ENCODE measurements at places on chromosomes 16 and 17.

GRCh38 chr17:43453331-43453812, 30.4 kb upstream of the DHX8 start:
- DNase-seq = no peak

DNA sequence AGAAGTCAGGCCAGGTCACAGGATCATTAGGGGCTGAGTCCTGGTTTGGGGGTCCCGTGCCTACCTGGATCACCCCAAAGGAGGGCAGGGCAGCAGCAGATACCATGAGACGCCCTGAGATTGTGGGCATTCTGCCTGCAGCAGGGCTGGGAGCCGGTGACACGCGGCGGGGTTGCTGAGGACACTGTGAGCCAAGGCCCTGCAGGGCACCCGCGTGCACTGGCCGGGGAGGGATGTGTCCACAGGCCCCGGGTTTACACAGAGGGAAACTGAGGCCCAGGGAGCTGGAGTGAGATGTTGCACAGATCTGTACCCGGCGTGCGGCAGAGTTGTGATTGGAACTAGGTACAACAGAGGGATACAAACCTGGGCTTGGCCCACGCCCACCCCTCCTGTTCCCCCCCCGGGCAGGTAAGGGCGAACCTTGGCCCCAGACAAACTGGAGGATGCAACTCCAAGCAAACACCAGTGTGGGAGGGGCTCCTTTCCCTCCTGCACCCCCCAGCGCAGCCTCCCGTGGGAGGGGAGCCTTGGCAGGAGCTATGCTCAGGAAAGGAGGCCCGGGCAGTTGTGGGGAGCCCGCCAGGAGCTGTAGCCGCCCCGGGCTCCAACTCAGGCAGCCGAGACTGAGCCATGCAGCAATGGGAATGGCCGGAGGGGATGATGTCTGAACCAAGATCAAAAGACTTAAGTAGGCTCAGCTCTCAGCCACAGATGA, 91.3 kb downstream of the ENGASE start:
- no peak for DNase-seq

- no peak for DNase-seq
These were observed 2.4 kb downstream of the FXR2 start for GRCh38 chr17:7612294-7612640.

DNA sequence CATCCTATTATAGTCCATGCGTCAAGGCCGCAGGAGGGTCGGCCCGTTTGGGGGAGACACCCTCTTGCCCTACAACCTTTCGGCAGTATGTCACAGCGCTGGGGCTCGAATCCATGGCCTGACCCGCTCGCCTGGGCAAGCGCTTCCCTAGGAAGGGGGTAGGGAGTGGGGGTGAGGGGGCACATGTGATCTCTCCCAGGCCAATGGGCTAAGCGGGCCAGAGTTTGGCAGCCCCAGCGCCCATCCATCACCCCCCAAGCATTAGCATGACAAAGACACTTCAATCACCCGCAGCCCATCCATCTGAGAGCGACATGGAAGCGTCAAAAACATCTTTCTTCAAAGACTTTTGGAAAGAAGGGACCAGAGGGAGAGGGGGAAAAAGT, at the start of gene HOXB1:
TSS of gene HOXB1 (minus strand) at position 125 of the 386 bp plus-strand sequence. CDS start at position 18, 107 bp downstream.
- no peak for DNase-seq

DNA sequence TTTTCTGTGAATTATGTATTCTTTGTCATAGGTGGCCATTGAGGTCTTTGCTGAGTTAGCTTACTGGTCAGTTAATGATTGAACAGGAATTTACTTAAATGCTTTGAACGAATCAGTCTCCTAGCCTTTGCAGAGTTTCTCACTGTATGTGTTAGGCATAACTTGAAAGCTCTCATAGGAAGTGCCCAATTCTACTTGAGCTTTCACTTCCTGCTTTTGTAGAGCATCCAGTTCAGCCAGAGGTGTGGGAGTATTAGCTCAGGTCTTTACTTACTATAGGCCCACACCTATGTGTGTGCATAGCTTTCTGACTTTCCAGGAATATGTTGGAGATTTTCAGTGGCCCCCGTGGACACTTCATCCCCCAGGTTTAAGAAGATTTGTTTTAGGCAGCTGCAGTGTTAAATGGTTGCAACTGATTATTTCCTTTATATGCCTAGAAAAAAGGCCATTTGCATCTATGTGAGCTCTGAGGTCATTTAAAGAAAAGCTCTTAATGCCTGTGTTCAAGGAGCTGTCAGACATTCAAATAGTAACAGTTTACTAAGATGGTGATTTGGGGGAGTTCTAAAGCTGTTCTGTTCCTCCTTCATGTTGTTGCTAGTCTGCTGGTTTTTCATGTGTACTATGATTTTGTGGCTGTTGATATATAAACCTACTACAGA, 62.3 kb downstream of the PHKB start:
- no peak for DNase-seq

DNA sequence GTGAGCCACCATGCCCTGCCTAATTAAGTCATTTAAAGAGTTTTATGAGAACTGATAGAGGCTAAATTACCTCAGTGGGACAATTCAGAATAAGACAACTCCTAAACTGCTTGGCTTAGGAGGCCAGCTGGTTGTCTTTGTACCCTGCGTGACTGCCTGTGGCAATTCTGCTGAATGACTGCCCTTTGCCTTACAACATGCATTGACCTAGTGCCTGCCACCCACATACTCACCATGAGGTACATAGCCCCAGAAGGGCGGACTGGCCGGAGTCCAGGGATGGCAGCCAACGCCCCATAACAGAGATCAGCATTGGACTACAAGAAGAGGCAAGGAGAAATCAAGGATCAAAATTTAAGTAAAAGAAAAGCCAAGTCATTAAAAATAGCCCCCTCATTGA, 7.3 kb downstream of the TAT start:
- no peak for DNase-seq

DNA sequence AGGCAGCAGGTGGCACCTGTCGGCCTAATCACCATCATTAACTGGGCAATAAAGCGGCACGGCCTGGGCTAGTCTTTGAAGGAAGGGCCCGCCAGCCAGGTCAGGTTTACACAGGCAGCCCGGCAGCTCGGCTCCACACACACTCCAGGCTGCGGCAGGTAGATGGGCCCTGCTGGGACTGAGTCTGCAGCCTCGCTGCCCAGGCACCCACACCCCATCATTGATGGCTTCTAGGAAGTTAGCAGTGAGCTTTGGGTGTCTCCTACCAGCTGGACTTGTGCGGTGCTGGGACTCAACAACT, 6.8 kb upstream of the FOXN1 start:
- DNase-seq = no peak

GRCh38 chr17:79862771-79863440, 23.7 kb upstream of the CBX4 start:
- DNase-seq = no peak

- DNase-seq = no peak
These were observed 33.6 kb upstream of the XYLT2 start for GRCh38 chr17:50312308-50312707.

- no peak for DNase-seq
These were observed 139.8 kb downstream of the PARN start for GRCh38 chr16:14490235-14490634.

- DNase-seq = no peak
These were observed 39.1 kb downstream of the CPNE2 start for GRCh38 chr16:57131351-57131970.

GRCh38 chr17:10059684-10060211, 138.7 kb downstream of the GAS7 start:
- no peak for DNase-seq

Data from NCI-H2107 (cell line).